ENCODE measurements at places on chromosomes 5 and 9. TPM values are rescaled to one million over a fixed set of nuclear protein-coding genes. Genes with fewer than 3 reads are reported as not detected.

Gene SLC25A46
- total RNA-seq: 87.9 TPM

Gene ECM2
- 4.3 TPM for total RNA-seq

Gene HACD4
- total RNA-seq: 6.9 TPM

Gene ECSCR
- 0.14 TPM for total RNA-seq

Gene RNF183
- total RNA-seq: not detected

Gene KIF3A
- total RNA-seq: 7.1 TPM

Gene WHRN
- total RNA-seq: 2.3 TPM

Gene PCDHA4
- 0.14 TPM for total RNA-seq

Gene ADAMTSL2
- 2.3 TPM for total RNA-seq

Gene COL23A1
- total RNA-seq: under 0.01 TPM

Gene PIP5K1B
- under 0.01 TPM for total RNA-seq

Gene MCTP1
- total RNA-seq: 4.7 TPM

Gene GRM6
- not detected for total RNA-seq

Gene MUSK
- 5.5 TPM for total RNA-seq

Gene CD274
- total RNA-seq: 2.2 TPM

Gene GFPT2
- total RNA-seq: 66.0 TPM
